ENCODE measurements at places on chromosomes 6 and 20. TPM values are rescaled to one million over a fixed set of nuclear protein-coding genes. Genes with fewer than 3 reads are reported as not detected.

- no peak for DNase-seq
Observed at GRCh38 chr6:116877743-116878142, 701 bp downstream of the RFX6 start.

DNA sequence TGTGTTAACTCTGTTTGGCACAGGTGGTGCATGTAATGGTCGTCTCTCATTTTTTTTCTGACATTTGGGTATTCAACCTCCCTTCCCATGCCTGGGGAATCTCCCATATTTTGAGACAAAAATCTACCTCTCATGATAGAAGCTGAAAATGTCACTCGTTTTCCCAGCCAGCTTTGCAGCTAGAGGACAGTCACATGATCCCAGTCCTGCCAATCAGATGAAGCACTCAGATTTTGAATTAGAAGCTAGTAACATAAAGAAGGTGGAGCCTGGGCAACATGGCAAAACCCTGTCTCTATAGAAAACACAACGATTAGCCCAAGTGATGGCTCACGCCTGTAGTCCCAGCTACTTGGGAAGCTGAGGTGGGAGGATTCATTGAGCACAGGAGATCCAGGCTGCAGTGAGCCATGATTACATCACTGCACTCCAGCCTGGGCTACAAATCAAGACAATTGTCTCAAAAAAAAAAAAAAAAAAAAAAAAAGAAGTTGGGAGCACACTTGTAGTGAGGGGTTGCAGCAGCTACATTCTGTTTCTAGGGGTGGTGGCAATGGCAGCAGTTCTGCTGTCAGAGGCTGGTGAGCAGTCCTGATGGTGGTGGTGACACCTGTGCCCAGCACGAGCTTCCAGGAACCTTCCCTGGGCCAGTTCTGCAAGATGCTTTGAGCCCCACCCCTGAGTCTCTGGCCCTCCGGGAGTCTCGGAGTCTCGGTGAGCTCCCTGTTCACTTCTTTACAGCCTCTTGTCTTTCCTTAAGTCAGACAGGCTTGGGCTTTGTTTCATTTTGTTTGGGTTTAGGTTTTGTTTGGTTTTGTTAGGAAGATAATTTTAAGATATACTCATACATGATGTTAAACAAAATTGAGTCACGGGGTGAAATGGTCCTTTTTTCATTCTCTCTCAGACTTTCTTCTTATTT lies 94.1 kb upstream of the KCNG1 start:
- DNase-seq = no peak

GRCh38 chr6:18513253-18513798 lies 126.2 kb downstream of the RNF144B start:
- DNase-seq = no peak

- DNase-seq = no peak
Observed at GRCh38 chr6:98547151-98547550, 287.2 kb upstream of the POU3F2 start.

GRCh38 chr6:124495665-124496190 lies 466.5 kb upstream of the RNF217 start:
- no peak for DNase-seq

The HSPA12B gene
- 21.2 TPM for total RNA-seq

The STK38 gene
- 25.2 TPM for total RNA-seq

DNA sequence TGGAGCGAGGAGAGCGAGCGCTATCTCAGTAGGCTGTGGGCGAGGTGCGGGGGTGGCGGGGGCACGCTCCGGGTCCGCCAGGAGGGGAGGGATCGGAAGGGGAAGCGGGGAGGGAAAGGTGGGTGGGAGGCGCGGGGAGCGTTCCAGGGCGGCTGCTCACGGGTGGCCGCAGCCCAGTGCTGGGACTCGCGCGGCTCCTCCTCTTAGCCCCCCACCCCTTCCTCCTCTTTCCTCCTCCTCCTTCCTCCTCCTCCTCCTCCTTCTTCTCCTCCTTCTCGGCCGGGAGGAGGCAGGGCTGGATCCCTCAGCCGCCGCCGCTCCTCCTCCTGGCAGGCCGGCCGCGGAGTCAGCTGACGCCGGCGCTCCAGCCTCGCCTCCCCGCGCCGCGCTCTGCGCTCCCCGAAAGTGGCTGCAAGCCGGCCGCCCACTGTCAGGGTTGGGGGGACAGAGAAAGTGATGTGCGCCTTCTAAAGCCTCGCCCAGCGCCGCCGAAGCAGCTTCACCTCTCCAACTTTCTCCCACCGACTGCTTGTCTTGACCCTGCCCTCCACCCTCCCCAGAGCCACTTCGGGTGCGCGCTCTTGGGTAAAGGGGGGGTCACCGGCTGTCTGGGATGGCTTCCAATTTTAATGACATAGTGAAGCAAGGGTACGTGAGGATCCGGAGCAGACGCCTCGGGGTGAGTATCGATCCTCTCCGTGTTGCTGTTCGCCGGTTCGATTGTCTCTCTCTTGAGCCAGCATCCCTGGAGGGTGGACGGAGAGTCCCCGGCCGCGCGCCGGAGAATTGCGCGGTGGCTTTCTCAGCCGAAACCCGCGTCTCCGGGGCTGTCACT lies at the start of gene DOK5:
Gene DOK5, plus strand, starts transcription at position 260 of the 835 bp plus-strand sequence. Its CDS starts 354 bp downstream, at position 614.
- peak; percentile 85 for DNase-seq

- no peak for DNase-seq
Observed at GRCh38 chr20:62748311-62748710, 39.7 kb downstream of the NTSR1 start.

The NRN1 gene
- total RNA-seq = 35.9 TPM

- no peak for DNase-seq
Observed at GRCh38 chr6:10441004-10441654, 26.3 kb upstream of the TFAP2A start.

GRCh38 chr6:54959820-54960219 lies 113.2 kb downstream of the FAM83B start:
- no peak for DNase-seq

DNA sequence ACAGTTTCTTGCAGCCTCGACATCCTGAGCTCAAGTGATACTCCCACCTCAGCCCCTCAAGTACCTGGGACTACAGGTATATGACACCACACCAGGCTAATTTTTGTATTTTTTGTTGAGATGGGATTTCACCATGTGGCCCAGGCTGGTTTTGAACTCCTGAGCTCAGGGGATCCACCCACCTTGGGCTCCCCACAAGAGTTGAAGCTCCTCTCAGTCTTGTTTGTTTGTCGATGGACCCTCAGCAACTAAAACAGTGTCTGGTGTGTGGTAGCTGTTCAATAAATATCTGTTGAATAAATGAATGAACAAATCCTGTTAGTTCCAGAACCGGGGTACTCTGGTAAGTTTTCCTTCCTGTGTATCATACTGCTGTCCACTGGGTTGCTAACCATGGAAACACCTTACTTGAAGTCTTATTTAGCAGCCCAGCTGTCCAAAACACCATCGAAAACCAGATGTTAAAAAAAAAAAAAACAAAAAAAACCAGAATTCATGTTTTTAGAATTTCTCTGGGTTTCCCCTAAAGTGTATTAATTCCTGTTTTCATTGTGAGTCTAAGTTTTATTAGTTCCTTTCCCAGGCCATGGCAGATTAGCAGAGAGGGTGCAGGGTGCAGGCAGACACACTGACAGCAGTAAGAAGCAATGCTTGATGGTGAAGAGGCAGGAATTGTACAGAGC lies 7.8 kb upstream of the EZR start:
- no peak for DNase-seq

The PFDN4 gene
- 22.0 TPM for total RNA-seq

- no peak for DNase-seq
Observed at GRCh38 chr6:56862415-56863175, 92.3 kb upstream of the BEND6 start.

DNA sequence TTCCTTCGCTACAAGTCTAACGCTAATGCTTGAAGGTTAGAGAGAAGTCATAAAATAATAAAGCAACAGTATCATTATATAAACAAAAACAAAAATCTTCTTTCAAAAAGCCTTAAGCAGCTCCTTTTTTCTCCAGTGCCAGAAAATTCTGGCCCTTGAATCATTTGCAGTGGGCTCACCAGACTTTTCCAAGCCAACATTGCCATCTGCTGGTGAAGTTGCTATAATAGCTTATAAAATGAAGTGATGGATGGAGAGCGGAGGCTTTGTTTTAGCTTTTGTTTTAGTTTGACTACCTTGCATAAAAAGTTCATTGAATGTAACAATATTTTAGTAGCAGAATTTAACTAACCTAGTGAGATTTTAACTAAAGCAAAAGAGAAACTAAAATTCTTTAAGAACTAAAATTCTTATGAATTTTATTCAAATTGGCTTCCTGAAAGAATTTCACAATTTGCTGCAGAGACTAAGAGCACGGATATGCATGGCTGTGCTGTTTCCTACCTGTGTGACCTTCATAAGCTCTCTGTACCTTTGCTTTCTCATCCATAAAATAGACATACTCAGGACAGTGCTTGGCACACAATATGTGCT lies 44.8 kb upstream of the SLC2A12 start:
- no peak for DNase-seq

The GPX5 gene
- total RNA-seq = not detected

DNA sequence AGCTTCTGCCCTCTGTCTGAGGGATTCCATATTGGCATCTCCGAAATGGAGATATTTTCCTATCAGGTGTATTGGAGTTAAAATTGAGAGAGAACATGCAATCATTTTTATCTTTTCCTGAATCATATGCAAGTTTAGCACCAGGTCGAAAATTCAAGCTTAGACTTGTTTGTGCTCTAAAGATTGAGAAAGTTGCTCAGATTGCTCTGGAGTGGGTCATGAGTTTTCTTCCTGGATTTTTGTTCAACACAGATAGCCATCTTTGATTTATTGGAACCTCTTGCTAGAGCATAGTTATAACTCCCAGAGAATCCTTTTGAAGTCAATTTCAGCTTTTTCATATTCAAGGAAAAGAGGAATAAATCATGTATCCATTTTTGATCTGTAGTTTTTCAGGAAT lies 373.5 kb upstream of the FLRT3 start:
- no peak for DNase-seq

- DNase-seq = no peak
Observed at GRCh38 chr20:58889798-58890517, 37.4 kb downstream of the GNAS start.

DNA sequence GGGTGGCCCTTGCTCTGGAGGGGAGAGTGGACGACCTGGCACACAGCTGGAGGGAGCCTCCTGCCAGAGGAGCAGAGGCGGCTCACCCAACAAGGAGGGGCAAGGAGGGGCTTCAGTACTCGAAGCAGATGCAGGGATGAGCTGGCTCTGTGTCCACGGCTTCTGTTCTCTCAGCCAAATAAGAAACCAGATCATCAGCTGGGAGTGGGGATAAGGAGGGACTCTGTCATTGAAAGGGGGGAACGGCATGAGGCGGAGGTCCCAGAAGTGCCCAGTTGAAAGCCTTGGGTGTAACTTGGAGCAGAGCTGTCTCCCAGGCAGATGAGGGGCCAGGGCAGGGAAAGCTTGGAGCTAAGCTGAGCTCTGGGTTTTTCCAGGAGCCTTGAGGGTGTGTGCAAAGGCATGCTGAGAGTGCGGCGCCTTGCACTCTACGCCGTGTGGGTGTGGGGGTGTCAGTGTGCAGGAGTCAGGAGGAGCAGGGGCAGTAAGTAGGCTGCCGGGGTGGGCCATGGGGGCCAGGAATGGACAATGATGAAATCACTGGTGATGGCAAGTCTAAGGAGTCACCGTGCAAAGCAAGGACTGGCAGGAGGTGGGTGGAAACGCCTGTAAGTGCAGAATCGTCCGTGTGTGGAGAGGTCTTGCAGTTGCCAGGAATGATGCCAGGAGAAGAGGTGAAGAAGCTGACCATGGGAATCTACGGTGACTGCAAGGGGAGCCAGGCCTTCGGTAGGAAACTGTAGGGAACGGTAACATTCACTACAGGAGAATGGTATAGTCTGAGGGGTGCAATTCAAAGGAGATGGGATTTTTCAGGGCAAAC lies 85.4 kb upstream of the FOXQ1 start:
- DNase-seq = no peak

DNA sequence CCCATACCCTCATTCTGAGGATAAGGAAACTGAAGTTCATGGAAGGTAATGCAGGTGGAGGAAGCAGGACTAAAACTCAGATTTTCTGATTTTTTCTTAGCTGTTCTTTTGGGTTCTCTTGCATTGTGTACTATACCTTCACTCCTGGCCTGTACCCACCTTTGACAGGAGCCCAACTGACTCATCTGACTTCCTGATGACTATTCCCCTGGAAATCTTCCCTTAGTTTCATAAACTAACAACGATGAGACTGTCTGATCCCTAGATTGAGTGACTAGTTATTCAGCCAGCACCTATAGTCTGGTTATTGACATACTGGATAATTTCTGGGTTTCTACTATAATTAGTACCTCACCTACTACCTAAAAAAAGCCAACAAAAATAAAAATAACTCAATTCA lies 10.1 kb downstream of the CRYBG1 start:
- no peak for DNase-seq

- DNase-seq = no peak
Observed at GRCh38 chr6:69594405-69594804, 202.4 kb downstream of the LMBRD1 start.

DNA sequence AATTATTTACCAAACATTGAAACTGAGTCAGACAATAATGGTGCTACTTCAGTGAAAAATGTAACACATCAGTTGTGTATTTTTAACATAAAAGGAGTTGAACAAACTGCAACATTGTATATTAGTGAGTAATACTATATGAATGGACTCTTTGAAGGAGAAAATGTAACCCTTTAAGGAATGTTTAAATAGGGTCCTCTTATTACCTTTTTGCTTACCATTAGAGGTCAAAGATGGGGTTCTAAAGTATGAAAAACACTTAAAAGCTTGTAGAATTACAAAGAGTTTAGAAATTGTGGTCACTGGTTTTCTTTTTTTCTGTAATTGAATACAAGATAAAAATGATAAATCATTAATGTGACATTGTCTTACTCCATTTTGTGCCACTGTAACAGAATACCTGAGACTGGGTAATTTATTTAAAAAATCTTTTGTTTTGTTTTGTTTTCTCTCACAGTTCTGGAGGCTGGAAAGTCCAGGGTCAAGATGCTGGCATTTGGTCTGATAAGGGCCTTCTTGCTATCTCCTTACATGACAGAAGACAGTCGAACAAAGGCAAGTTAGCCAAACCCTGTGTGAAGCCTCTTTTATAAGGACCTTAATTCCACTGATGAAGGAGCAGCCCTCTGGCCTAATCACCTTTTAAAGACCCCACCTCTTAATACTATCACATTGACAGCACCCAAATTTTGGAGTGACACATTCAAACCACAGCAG lies 43.2 kb downstream of the SESN1 start:
- DNase-seq = no peak

- DNase-seq = no peak
Observed at GRCh38 chr20:7966176-7966575, 25.9 kb upstream of the HAO1 start.

DNA sequence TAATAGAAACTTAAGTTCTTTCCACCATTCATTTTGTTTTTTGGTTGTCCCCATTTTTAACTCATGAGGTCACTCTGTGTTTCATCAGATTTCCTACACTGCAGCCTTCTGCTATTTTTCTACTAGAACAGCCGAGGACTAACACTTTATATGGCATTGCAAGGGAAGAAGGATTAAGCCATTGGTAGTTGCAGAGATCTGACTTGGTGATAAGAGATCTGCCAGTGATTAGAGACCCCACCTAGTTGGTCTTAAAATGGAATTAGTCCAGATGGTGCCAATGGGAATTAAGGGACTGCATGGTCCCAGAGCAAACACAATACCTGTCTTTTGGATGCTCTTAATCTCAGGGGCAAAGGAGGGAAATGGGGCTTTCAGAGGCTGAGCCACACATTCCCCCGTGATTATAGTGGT lies 125.5 kb upstream of the TMEM170B start:
- no peak for DNase-seq

- no peak for DNase-seq
Observed at GRCh38 chr6:163384510-163384909, 30.0 kb upstream of the QKI start.

GRCh38 chr6:125415913-125416312 lies 114.1 kb upstream of the HDDC2 start:
- DNase-seq = no peak

The MYCT1 gene
- total RNA-seq = 20.1 TPM

Measured in aorta (tissue), 5 donors.